ENCODE measurements at places on chromosomes 4 and X. TPM values are rescaled to one million over a fixed set of nuclear protein-coding genes. Genes with fewer than 3 reads are reported as not detected.
A peak's percentile ranks its signal among the peaks of the same experiment; 100 is the strongest.

GRCh38 chr4:168771251-168771650 is 238.8 kb downstream of the CBR4 start:
- DNase-seq: no peak

DNA sequence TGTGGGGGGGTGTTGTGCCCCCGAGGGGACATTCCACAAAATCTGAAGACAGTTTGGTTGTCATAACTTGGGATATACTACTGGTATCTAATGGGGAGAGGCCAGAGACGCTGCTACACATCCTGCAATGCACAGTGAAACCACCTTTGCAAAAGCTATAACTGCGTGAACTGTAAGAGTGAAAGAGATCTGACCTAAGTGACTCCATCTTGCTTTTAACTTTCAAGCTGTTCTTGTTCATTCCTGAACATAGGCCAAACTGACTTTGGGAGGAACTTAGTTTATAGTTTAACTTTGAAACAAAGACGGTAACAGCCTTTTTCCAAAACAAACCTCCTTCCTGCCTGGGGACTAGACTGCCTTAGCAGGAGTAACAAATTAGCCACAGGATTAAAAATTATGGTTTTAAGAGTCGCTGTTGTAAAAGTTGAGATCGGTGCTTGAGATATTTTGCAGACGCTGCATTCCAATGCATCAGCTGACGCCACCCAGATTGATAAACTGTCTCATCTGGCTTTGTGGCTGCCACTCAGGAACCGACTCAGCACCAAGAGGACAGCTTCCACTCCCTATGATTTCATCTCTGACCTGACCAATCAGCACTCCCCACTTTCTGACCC is 70.9 kb downstream of the ATXN3L start:
- no peak for DNase-seq

GRCh38 chr4:159173886-159174285 is 71.0 kb downstream of the RAPGEF2 start:
- DNase-seq: no peak

CSN1S1 gene
- not detected for polyA plus RNA-seq

DNA sequence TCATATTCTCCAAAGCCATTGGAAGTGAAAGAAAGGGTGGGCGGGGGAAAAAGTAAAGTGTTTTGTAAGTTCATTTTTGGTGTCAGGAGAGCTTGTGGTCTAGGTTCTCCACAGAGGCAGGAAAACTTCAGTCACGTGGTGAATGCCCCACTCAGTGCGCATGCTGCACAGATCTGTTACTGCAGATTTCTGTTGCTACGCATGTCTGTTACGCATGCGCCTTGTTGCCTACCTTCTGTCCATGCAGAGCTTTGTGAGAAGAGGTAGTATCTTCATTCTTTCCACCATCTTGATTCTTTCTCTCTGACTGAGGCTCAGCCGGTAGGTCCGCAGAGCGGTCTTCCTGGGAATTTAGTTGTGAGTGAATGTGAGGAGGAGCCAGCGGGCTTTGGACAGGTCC is 15.1 kb upstream of the PAGE3 start:
- no peak for DNase-seq

DNA sequence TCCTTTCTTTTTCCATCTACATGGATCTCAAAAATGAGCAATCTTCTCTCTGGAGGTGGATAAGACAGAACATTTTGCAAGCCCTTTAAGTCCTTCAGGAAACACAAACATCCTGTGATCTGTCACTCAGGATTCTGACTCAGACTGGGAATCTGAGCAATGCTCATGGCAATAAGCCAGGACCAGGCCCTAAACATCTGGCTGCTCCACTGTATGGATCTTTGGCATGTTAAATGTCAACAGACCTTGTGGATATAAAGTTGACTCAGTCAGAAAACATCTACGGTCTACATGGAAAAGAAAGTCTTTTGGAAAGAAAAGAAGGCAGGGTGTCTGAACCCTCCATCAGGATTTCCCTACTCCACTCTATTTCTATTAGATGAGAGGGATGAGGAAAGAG is 17.8 kb upstream of the CHIC2 start:
- DNase-seq: no peak

C4orf33 gene
- 8.7 TPM for polyA plus RNA-seq

DNA sequence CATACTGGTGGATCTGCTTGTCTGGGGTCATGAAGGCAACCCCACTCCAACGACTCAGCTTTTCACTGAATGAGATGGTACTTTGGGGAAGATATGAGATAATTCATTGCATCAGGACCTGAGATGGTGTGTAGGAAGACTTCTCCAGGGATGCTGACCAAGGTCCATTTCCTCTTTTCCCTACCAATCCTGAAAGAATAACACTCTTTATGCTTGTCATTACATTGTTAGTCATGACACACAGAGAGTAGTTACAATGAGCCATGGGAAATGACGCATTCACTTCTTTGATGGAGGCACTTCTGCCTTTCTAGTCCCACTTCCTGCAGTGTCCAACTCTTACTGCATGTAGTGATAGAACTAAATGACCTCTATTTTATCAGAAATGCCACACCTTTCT is 58.6 kb downstream of the AREG start:
- no peak for DNase-seq

DNA sequence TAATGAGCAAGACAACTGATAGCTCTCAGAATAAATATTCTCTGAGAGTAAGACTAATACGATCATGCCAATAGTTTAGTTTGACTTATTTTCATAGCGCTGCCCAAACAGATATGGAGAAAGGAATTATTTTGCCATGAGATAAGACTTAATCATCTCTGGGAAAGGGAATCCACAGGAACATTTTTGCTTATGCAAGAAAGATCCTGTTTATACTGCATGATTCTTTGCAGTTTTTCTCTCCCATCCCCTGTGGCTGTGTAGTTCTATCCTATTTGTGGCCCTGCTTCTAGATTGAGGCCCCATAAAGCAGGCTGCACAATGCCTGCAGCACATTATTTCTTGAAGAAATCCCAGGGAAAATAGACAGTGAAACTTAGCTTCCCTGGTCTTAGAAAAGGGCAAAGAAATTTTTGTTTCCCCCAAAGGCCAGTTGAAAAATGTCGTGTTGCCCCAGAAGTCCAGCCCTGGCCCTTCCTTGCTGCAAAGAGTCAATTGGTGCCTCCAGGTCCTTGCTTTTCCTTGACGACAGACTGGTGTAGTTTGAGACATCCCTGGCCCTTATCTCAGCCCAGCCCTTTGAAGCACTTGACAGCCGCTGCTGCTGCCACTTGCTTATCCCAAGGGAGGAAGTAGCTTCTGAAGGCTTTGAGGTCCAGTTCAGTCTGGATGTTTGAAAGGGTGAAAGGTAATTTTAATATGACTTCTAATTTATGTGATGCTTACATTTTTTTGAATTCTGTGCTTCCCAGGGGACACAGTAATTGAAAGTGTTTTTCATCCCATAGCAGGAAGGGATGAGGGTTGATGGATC is 45.0 kb upstream of the SH3RF1 start:
- no peak for DNase-seq

HELT gene
- polyA plus RNA-seq: not detected

GRCh38 chrX:10015355-10015722 is 48.2 kb downstream of the CLDN34 start:
- DNase-seq: no peak

CACNA1F gene
- 0.10 TPM for polyA plus RNA-seq

DNA sequence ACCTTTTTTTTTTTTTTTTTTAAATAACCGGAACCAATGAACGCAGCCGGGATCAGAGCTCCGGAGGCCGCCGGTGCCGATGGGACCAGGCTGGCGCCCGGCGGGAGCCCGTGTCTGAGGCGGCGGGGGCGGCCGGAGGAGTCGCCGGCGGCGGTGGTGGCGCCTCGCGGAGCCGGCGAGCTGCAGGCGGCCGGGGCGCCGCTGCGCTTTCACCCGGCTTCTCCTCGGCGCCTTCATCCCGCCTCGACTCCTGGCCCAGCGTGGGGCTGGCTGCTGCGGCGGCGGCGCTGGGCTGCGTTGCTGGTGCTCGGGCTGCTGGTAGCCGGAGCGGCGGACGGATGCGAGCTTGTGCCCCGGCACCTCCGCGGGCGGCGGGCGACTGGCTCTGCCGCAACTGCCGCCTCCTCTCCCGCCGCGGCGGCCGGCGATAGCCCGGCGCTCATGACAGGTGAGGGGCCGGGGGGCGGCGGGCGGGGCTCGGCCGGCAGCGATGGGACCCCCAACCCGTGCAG is 337 bp downstream of the STIM2 start:
- peak; percentile 60 for DNase-seq

DNA sequence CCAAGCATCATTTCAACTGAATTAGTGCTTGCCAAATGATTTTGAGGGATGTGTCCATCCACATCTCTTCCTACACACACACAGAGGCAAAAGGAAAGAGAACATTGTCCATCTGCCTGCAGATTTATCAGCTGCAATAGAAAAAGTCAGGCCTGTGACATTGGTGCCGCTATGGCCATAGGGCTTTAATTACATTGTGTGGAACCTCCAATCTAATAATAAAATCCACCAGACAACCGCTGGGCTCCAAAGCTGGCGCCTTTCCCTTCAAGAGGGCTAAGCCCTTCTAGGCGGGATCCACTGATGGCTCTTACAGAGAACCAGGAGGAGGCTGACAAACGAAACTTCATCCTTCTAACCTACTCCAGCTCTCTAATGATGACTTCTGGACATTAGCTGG is 60.6 kb downstream of the PHOX2B start:
- no peak for DNase-seq

GRIA2 gene
- polyA plus RNA-seq: not detected

DNA sequence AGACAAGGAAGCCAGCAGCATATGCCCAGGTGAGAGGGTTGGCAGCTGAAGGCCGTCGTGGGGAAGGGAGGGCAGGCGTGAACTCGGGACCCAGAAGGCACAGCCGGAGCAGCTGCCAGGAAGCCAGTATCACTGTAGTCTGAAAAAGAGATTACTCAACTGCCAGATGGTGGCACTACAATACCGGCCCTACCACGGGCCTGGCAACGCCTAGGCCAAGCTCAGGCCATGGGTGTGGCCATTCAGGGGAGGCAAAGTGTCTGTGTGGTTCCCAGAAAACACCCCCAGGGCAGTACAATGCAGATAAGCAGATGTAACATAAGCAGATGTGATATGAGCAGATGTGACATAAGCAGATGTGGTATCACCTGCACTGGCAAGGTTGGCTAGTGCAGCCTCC is 236.0 kb downstream of the AFAP1 start:
- no peak for DNase-seq

NOCT gene
- 0.65 TPM for polyA plus RNA-seq

- no peak for DNase-seq
These were observed 325.5 kb upstream of the SLC7A11 start for GRCh38 chr4:138567696-138568095.

- DNase-seq: no peak
These were observed 3.9 kb downstream of the PCDH10 start for GRCh38 chr4:133152831-133153481.

VSIG4 gene
- polyA plus RNA-seq: 0.21 TPM

DNA sequence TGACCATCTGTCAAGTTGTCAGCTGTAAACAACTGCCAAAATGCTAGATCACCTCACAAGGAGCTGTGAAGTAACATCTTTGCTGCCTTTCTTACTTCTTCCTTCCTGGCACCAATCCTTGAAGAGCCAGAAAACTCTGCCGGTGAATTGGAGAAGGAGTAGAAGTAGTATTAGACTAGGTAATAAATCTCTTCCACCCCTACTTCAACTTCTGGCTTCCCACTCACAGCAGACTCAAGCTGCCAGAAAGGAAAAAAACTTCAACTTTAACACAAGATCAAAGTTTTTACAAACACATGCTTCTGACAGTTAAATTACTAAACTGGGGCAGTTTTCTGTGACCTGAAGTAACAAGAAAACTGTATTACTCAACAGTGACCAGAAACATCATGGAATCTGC is 164.7 kb upstream of the SLC7A11 start:
- no peak for DNase-seq

DNA sequence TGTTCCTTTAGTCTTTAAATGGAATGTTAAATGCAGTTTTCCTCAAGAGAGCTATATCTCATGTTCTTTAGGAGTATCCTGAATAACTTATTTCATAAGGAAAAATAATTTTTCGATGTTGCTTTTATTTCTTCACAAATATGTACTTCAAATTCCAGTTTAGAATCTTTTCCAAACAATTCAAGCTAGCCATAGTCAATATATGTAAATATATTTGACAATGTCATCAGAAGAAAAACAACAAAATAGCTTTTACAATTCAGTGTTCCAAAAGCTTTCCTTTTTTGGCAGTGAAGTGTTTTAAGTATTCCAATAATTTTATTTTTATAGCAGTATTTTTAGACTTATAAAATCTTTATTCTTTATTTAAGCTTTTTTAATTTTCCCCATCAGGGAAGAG is 1532.0 kb downstream of the PCDH18 start:
- no peak for DNase-seq

DNA sequence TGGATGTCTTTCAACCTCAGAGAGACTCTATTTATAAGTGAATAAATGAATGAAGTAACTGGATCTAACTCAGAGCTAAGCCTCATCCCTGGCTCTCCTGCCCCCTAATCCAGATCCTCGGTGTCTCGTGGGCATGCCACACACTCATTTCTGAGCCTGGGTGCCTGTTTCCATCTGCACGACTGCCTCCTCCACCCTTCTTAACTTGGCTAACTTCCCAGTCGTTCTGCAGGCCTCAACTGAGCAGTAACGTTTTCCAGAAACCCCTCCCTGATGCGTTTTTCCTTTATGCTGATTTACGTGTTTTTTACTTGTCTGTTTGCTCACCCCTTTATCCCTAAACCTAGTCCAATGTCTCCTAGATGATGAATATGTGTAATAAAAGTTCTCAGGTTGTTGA is 186.9 kb upstream of the HS3ST1 start:
- DNase-seq: no peak

SOWAHD gene
- 21.9 TPM for polyA plus RNA-seq

GRCh38 chrX:108199691-108200090 is 108.1 kb downstream of the ATG4A start:
- no peak for DNase-seq

GRCh38 chrX:46994096-46994495 is 81.9 kb downstream of the JADE3 start:
- DNase-seq: no peak

BMX gene
- not detected for polyA plus RNA-seq

GC gene
- not detected for polyA plus RNA-seq

DNA sequence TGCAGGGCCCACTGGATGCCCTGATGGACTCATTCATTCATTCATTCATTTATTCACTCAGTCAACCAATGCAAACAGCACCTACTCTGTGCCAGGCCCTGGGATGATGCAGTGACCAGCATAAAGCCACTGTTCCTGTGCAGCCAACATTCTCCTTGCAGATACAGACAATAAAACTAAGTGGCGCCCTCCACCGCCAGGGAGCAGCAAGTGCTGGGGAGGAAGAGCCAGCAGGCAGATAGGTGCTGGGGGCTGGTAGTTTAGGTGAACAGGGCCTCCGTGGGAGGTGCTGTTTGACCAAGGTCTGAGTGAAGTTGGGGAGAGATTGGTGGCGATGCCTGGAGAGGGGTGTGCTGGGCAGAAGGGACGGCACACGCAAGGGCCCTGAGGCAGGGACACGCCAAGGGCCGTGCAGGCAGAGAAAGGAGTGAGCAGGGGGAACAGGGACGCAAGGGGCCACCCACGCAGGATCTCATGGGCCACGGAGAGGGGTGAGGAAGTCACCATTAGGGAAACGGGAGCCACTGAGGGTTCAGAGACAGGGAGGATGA is 65.5 kb downstream of the WFS1 start:
- DNase-seq: no peak

GRCh38 chr4:24396988-24397387 is 187.4 kb downstream of the DHX15 start:
- DNase-seq: no peak
